Hematopoietic multipotent progenitor cell treated with erythropoietin and hydrocortisone succinate and interleukin-3 and kit ligand, for 8 days (in vitro differentiated cells): ENCODE measurements at places on chromosomes 12 and 14.

DNA sequence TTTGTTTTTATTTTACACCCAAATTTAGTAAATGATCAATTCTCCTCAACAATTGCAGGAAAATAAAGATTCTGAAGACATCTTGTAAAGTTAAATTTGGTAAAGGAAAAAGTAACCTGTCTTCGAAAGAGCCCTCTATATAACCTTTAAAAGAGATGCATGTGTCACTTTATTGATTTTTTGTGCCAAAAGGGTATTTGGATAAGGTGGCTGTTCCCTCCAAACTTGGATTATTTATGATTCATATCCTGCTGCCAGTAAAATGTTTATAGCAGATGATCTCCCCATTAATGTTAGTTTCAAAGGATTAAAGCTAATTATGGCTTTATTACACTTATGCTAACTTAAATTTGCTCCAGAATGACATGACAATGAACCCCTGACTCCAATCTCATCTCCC, 98.8 kb downstream of the DUSP6 start:
- DNase-seq: no peak

DNA sequence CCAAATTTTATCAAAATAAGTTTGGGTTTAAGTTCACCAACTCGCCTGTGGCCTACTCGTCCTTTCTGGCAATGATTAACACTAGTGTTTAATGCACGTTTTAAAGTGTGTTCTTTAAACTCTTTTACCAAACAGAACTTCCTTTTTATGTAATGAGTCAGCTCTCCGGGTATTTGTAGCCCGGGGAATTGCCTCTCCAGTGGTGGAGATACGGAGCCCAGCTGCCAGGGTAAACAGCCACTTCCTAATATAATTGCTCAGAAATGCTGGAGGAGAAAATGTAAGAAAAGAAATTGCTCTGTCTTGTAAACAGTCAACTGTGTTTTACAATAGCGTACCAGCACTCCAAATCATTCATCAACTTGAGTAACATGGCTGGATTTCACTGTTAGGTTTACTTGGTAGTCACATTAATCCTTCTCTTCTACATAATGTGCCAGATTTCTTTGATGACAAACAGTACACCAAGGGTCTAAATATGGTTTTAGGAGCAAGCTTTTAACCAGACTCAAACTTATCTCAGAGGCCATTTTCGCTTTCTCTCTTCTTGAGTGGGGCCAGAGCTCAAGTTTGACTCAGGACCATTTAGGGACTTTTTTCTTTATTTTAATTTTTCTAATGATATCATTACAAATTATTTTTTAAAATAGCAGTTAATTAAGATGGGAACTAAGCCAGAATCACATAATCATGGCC, 101.2 kb upstream of the SLC38A2 start:
- peak; percentile 30 for DNase-seq

DNA sequence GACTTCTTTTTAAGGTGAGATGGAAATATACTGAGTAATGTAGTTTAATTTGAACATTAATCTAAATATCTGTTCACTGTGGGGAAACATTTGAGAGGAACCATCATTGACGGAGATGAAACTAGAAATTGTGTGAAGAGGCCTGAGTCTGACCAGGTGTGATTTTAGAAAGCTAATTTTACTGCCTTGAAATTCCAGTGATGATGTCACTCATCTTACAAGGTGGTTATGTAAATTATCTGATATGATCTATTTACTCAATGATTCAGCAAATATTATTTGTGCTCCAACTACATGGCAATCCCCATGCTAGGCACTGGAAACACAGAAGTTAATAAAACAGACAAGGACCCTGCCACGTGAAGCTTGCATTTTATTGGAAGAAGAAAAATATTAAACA, 435.7 kb upstream of the DCN start:
- DNase-seq: no peak

DNA sequence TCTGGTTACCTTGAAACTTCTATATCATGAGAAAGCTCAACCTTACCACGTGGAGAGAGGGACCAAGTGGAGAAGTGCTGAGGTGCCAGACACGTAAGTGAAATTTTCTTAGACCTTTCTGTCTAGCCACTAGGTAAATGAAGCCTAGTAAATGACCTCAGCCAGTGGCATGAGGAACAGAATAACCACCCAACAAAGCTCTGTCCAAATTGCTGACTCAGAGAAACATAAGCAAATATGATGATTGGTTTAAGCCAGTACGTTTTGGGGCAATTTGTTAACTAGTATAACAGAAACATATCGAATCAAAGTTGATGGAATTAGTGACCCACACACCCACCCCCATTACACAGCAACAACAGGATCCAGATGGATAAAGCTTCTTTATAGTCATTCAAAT, 75.2 kb upstream of the MAX start:
- no peak for DNase-seq

- no peak for DNase-seq
Measured at GRCh38 chr14:23494223-23494622, 24.7 kb downstream of the NGDN start.

GRCh38 chr12:53989227-53990113, 4.5 kb downstream of the HOXC10 start:
- peak; percentile 50 for DNase-seq

DNA sequence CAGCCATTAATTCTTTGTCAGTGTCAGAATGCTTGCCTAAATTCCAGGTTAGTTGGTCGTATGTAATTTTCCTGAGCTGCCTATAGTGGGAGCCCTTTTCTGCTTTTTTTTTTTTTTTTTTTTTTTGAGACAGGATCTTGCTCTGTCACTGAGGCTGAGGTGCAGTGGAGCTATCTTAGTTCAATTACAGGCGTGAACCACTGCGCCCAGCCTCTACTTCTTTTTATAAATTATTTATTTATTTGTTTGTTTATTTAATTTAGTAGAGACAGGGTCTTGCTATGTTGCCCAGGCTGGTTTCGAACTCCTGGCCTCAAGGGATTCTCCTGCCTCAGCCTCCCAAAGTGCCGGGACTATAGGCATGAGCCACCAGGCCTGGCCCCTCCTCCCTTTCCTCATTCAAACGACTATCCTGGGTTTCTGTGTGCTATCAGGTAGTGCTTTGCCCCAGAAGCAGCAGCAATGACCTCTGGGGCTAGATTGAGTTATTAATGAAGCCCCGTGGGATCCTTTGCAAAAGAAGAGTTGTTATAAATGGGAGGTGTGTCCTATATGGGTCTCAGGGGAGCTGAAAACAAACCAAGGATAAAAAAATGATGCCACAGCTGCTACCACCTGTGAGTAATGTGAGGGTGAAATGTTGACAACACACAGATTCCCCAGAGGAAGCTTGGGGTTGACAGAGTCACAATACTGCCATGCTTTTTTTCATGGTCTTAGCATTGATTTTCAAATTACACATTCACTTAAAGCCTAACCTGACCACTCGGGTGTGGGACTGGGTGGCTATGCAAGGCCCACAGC, 34.6 kb upstream of the NFKBIA start:
- DNase-seq: peak; percentile 13

DNA sequence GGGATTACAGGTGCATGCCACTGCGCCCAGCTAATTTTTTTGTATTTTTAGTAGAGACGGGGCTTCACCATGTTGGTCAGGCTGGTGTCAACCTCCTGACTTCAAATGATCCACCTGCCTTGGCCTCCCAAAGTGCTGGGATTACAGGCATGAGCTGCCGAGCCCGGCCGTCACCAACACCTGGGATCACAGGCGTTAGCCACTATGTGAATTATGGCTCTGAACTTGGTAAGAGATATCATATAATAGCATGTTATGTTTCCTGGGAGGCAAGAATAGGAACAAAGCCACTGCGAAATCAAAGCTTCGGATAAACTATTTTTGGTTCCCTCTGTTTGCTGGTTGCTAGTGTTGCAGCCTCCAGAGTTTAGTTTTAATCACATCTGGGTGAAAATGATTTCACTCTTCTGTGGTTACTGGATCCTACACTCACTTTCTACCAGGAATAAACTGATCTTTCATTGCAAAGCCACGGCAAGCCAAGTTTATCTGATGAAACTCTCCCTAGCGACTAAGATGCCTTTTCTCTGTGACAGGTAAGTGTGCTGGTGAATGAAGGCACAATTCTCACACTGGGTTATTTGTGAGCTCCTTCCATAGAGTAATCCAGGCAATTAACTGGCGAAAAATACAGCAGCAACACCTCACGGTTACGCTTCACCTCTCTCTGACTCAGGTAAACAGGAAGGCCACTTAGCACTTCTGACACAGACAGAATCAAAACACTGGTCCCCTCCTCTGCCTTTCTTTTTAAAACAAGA, 16.7 kb downstream of the SNRNP35 start:
- DNase-seq: no peak
